ENCODE measurements at places on chromosomes 4 and X.

DNA sequence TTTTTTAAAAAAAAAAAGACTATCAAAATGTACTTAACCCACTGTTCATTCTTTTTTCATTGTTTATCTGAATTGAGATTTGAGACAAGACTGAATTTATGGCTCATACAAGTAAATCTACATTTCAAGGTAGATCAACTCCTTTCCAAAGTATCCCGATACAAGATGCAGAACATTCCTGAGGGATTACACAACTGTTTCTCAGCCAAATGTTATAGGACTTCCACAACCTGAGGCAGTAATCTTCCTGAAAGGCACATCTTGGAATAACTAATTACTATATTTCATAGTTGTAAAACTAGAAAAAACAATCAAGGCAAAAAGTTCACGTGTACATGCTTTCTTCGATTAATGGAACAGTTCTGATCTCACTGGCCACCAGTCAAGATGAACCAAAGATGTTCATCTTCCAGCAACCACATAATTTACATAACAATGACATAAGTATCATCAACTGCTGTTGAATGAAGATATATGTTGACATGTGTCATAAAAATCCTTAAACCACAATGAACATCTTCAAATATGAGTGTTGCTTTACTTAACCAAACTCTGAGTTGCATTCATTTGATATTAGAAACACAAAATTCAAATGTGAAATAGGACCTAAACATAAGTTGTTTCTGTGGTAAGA lies 225.2 kb upstream of the DKK2 start:
- no peak for DNase-seq

GRCh38 chr4:140135529-140136088 lies 18.4 kb downstream of the MAML3 start:
- DNase-seq, result peak; percentile 77

DNA sequence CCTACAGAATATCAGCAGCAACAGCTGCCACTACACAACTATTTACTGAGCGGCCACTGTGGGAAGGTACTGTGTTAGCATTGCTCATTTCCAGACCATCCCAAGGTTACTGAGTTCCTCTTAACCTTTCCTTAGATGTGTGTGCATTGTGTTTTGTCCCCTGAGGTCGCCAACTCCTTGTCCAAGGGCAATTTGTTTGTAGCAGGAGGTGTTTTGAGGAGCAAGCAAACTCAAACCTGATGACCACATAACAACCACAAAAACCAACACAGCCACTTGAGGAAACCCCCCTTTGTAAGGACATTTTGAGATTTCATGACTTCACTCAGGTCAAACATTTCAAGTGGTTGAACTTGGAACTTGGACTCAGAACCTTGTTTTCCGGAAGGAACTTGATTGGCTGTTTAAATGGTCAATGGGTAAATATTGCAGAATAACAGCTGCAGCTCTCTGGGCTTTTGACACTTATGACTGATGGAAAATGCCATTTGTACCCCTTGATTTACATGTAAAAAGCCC lies 122.3 kb downstream of the MID1IP1 start:
- no peak for DNase-seq

DNA sequence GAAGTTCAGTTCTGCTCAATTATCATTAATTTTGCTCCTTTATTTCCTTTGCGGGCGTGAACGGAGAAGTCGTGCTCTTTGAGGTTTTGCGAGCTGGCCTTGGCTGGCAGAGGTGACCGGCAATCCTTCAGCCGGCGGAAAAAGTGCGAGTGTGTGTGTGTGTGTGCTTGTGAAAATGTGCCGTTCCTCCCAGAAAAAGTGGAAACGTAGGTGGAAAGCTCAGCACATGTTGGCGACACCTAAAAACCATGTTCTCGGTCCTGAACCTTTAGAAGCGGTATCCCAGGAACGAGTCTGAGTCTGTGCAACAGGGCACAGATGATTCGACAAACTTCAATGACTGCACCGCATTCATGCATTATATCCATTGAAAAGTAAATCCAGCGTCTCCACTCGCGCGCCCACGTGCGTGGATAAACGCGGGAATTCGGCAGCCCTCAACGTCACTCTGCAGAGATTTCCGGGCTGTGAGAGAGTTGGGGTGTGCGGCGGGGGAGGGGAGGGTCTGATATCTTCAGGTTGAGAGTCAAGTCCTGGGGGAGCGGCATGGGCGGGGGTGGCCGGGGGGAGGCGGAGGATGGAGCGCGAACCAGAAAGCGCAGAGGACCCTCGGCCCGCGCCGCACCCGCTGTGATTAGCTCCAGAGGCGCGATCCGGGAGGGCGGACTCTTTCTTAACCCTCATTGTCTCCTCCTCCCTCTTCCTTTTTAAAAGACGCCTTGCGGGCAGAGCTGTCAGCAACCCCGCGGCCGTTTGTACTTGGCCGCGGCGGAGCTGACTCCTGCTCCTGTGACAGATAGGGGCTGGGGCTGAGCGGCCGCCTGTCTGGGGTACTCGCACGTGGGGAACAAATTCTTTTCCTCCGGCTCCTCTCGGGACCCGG lies at the start of gene SHISA3:
Gene SHISA3 (plus strand): TSS at position 737 of the 883 bp plus-strand sequence. CDS start 569 bp downstream, outside the sequence.
- DNase-seq, result peak; percentile 60

- no peak for DNase-seq
Measured at GRCh38 chr4:151324124-151324751, 1.2 kb downstream of the SH3D19 start.

- no peak for DNase-seq
Measured at GRCh38 chr4:87196927-87197326, 23.5 kb downstream of the KLHL8 start.

DNA sequence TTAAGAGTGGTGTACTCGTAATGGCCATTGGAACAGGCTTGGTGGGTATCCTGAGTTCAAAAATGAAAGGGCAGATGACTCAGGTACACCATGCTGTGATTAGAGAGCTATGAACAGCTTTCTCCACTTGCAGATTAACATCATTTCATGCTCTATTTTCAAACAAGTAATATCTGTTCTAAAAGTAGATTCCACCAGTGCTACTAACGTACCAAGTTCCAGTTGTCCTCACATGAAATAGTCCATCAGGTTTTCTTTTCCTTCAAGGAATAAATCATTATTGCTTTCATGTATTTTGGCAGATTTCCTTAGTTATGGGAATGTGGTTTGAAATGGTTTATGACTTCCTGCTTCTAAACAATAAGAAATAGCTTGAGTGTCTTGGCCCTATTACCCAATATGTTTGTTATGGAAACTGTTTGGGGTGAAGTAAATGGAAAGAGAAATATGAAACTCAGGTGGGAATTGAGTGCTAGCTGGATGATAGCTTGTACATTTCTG lies 49.9 kb downstream of the PCDH7 start:
- DNase-seq, result no peak

DNA sequence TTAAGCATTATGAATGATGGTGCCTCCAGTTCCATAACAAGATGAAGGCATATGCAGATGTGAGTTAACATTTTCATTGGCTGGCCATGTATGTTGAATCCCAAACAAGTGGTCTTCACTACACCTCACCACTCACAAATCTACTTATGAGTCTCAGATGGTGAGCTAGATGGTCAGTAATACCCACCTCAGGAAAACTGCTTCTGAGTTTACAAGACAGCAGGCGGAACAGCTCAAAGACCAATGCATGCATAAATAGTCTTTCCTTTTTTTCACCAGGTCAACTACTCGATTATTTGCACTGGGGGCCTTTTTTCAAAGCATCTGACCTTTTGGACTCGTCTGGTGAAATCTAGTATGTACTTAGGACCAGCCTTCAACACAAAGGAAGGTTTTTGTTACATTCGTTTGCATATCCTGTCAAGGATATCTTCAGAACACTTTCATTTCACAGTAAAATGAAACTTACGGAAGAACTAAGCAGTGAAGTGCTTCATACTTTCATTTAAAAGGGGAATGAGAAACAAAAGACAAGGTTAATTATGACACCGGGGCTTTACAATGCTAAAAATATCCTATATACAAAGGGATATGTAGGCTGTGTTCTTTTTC lies 23.1 kb upstream of the TLR7 start:
- DNase-seq, result no peak

DNA sequence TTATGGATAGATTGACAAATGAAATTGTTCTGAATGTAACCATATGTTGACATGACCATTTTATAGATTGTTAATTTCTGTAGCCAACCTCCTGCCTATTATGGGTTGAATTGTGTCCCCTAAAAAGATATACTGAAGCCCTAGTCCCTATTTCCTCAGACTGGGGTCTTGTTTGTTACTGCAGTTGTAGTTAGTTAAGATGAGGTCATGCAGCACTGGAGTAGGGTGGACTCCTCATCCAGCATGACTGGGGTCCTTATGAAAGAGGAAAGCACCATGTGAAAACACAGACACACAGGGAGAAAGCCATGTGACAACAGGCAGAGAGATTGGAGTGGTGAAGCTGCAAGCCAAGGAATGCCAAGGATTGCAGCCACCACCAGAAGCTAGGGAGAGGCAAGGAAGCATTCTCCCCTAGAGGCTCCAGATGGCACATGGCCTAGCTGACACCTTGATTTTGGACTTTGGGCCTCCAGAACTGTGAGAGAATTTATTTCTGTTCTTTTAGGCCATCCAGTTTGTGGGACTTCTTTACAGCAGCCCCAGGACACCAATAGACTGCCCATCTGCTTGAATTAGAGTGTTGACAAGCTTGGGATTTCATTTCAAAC lies 14.0 kb downstream of the MTM1 start:
- DNase-seq, result no peak

DNA sequence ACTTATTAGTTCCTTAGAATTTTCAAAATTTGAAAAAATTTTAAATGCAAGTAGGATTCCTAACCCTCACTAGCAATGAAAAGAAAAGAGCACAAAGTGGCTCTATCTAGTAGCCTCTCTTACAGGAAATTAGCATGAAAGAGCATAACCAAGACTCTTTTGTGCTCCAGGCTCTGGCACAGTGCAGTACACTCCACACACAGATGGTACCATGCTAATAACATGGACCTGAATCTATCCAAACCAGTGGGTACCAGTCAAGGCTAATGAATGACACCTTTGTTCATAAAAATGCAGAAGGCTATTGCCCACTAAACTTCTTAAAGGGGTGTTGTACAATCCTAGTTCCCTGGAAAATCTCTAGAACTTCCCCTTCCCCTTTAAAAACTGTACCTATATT lies 119.0 kb downstream of the MANBA start:
- DNase-seq, result no peak

- DNase-seq, result peak; percentile 82
Measured at GRCh38 chrX:49230500-49231232, 2.5 kb downstream of the CACNA1F start.

- DNase-seq, result no peak
Measured at GRCh38 chrX:10932842-10933440, 178.2 kb upstream of the HCCS start.

DNA sequence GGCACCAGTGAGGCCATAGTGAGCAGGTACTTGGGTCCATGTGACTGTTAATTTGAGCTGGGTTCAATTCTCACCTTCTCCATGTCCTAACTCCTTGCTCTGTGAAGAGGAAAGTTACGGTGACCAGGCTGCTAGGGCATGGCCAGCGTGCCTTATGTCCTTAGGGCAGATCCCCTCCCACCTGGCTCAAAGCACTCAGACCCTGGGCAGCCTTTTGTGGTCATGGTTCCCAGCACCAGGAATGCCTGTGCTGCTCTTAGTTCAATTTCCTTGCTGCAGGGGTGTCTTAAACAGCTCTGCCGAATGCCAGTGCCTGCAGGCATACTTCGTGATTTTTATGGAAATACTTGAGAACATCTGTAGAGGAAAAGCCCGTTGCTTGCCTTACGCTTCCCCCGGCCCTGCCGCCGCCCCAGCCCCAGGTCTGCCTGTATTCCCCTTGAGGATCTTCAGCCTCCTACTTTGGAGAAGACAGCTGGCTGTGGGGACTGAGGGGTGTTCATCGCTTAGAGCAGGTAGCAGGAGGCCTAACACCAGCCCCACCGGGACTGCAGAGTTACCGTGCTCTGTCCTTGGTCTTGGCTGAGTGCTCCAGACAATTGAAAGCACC lies 3.1 kb upstream of the CDK16 start:
- no peak for DNase-seq

- DNase-seq, result no peak
Measured at GRCh38 chrX:133546441-133546840, 131.2 kb upstream of the GPC4 start.

- DNase-seq, result no peak
Measured at GRCh38 chr4:145823743-145824142, 114.9 kb downstream of the ZNF827 start.

GRCh38 chr4:74004668-74005067 lies 6.2 kb upstream of the CXCL5 start:
- DNase-seq, result no peak

GRCh38 chr4:128863312-128864075 lies 54.0 kb downstream of the JADE1 start:
- DNase-seq, result peak; percentile 67

DNA sequence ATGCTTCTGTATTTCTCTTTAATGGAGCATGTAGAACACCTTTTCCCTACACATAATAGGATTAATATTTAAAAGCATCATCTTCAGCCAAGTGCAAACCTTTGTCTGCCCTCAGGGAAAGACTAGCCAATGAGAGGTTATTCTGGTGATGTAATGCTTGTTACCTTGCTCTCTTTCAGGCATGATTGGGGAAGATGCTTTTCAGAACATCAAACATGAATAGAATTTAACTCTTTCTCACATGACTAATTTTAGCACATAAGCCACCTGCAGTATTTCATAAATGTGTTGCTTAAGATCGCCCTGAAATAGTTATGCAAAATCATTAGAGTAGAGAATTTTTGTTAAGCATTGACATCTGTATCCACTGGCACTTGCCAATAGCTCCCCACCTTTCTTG lies 10.7 kb upstream of the EPGN start:
- DNase-seq, result no peak

- no peak for DNase-seq
Measured at GRCh38 chr4:180710628-180711337, 1532.4 kb upstream of the TENM3 start.

- DNase-seq, result no peak
Measured at GRCh38 chr4:47531241-47531953, 46.3 kb downstream of the ATP10D start.

GRCh38 chr4:53682196-53682595 lies 90.9 kb upstream of the LNX1 start:
- DNase-seq, result no peak

- DNase-seq, result no peak
Measured at GRCh38 chrX:29419774-29420553, 795.4 kb upstream of the MAGEB2 start.
